ENCODE measurements at places on chromosomes 3 and 15.

- no peak for DNase-seq
These were observed 543 bp upstream of the REC114 start for GRCh38 chr15:73442421-73442820.

DNA sequence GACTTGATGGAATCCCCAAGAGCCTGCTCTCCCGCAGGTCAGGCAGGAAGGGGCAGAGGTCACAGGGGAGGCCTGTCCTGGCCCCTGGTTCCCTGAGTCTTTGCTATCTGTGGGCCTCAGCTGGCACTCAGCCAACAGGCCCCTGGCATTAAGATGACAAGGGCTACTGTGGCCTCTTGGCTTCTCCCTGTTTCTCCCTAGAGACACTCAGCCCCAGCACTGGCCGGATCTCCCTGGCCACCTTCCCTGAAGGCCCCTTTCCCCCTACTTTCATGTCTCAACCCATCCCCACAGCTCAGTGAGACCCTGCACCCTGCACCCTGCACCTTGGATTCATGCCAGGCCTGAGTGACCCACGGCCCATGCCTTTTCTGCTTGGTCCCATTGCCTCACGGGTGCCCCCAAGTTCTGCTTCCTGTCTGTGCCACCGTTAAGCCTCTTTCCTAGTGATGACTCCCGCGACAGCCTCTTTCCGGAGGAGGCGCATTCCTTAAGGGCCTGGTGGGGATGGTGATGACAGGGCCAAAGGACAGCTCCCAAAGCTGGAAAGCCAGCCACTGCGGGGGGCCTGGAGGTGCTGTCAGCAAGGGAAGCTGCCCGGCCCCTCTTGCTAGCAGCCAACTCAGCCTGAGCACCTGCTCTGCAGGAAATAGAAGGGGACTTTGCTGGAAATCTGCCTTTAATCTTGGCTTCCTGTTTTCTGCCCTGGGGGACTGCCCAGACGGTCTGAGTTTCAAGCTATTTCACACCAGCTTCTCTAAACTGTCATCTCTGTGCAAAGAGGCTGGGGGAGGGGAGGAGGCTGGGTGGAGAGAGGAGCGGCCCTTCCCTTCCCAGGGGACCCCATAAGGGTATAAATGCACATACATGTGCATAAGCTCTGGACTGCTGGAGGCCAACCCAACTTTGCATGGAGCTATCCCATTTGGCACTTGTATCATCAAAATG is 4.8 kb upstream of the CSK start:
- DNase-seq = peak; percentile 48

DNA sequence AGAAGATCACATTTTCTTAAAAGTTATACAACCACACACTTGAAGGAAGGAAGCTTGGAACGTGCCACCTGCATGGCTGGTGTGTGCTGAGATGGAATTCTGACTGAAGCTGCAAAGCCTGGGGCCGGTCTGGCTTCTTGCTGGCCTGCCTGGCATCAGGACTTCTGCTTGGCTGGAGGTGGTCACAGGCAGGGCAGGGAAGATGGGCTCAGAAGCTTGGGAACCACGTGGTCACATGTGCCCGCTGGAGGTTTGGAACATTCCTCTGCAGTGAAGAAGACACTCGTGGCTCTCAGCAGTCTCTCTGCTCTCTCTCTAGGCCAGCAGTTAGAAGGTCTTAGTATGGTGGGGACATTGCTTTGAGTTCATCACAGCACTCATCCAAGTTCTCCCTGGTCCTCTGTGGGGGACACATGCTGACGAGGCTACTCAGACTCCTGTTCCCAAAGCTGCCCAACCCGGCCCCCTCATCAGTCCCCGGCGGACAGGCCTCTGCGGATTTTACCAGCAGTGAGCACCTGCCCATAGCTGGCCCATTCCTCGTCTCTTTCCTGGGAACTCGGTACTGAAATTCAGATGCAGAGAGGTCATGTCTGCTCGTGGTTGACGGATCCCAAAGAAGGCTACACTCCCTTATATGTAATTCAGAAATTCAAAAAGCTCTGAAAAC is 229.0 kb downstream of the ADAMTS17 start:
- no peak for DNase-seq

GRCh38 chr3:195900436-195901355 is 7.7 kb downstream of the TNK2 start:
- no peak for DNase-seq

DNA sequence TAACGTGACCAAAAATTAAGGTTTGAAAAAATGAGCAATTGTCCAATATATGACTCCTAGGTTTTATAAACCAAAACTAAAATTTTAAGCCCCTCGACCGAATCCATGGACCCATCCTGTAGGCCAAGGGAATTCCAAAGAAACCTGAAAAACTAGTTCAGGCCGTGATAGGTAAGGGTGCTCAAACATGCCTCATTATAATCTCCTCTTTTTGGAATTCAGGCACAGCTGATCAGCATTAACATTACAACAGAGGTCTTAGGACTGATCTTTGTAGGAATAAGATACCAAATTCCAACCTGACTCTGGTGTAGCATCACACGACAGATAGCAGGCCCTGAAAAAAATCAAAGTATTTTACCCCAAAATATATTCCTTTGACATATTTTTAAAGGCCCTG is 155.7 kb downstream of the NEK10 start:
- DNase-seq = no peak

DNA sequence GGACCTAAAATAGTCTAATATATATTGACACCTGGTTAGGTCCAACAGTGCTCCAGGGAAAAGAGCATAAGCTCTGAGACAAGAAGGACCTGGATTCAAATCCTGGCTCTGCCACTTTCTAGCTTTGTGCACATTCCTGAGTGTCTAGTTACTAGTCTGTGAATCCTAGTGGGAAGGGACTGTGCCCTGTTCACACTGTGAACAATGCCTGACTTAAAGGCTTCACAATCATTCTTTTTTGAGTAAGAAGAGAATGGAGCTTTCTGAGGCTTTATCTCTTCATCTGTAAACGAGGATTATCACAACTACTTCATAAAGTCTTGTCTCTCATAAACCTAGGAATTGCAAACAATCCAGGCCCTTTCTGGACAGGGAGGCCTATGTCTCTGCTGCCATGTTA is 235.9 kb downstream of the SOX2 start:
- DNase-seq = no peak

DNA sequence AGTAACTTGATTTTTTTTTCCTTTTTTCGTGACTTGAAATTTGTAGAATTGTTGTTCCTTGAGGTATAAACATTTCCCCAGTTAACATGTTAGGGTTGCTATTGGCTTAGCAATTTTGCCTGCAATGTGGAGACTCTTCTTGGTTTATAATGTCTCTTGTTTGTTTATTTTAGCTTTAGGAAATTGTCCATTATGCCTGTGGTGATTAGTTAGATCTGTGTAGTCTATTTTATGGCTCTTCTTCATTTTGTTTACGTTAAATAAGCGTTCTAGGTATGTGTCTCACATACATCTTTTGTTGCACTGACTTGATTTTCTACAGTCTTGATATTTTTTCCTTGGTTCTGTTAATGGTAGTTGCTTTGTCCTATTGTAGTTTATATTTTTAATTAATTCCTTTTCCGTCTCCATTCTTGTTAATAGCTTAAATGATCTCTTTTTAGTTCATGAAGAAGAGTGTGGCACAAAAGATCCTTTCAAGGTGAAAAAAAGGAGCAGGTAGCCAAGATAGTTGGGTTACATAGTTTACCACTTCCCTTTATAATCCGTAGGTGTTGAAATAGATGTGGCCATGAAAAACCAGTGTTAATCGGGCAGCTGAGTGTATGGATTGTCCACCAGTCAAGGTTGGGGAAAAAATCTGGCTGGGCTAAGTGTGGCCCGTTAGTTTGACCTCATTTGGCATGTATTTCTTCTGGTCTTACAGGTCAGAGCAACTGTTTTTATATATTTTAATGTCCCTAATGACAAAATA is 12.1 kb downstream of the IQGAP1 start:
- no peak for DNase-seq

DNA sequence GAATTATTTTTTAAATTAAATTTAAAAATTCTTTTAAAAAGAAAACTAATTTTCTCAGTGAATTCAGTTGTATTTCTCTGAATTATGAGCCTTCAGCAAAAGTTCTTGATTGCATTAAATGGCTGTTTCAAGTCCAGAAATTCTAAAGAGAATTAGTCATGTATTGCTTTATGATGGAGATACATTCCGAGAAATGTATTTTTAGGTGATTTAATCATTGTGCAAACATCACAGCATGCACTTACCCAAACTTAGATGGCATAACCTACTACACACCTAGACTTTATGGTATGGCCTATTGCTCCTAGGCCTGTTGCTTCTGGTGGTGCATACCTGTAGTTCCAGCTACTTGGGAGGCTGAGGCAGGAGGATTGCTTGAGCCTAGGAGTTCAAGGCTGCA is 44.3 kb upstream of the GCNT3 start:
- no peak for DNase-seq

DNA sequence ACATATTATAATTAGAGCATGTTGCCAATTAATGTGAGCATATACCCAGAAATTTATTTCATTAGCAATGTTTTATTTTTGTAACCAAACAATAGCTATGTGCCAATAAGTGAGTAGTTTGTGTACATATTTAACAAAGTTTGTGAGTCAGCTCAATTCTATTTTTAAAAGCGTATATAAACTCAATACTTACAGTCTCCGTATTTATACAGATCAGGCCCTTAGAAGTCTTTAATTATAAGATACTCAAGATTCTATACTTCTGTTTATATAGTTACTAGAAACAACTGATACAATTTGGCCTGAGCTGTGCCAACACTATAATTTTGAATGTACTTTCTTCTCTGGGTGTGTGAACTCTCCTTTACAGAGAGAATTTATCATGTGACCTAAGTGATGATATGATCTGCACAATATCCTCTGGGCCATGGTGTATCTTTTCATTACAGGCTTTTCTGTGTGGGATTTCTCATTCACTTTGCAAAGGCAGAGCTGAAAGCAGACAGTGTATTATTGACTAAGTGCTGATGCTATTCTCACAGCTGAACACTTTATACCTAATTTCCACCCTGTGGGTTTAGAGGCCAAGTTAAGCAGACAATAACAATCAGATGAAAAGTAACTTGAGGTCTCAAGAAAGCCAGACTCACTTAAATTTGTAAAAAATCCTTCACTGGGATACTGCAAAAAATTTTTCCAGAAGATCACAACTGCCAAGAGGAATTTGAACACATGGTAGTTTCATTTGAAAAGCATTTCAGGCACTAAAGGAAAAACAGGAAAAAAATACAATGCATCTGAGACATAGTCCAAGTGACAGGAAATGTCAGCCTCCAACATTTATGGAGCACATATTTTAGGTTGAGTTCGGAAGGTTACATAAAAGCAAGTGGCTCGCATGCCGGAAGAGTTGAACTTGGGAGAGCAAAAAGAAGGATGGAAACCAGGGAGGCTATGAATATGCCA is 277.9 kb upstream of the SEMA6D start:
- no peak for DNase-seq

DNA sequence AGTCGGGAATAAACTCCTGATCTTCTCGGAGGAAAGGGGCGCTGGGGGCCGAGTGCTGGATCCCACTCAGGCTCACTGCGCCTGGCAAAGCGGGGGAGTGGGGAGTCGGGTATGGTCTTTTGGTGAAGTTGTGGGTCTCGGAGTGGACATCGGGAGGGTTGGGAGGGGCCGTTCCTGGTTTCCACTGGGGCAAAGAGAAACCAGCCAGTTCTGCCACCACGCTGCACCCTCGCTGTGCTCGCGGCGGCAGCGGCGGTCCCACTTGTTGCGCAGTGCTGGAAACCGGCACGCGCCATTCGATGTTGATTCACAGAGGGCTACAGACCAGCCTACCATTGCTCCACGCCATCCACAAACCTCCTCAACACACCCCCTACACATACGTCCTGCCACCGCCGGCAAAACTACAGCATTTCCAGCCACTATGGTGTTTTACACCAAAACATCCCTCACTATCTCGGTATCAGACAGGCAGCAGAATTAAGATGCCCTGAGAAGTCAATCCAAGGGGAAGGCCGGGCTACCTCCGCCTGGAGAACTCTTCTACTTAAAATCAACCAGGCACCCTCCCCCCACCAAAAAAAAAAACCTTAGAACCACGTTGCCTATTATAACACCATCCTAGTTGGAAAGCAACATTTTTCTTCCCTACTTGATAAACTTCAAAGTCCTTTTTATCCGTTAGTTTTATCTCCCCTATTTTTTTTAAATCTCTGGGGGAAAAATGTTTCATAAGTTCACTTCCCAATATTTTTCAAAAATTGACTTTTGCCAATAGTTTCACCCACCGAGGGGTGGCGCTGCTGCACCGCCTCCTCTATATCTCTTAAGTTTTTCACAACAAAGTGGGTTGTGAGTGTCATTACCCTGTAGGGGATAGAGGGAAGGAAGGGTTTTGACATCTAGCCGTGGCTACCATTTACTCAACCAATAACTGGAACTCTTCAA is 3.6 kb downstream of the BCL6 start:
- peak; percentile 82 for DNase-seq

- DNase-seq = no peak
These were observed 267.6 kb downstream of the CNTN3 start for GRCh38 chr3:74346896-74347295.

- DNase-seq = no peak
These were observed 33.6 kb downstream of the GPR171 start for GRCh38 chr3:151169262-151169947.

DNA sequence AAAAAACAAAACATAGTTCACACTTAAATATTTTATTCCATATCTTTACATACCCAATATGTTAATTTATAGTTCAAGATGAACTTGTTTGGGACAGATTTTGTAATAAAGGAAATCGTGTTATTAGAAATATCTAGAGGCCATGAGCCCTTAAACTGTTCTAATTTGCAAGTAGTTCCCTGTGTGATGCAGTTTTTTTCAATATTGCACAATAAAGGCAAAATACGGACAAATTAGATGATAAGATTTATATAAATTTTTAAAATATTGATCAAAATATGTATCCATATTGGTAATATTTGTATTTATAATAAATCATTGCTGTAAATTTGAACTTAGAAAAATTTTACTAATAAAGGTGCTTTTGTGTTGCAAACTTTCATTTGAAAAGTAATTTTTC is 23.8 kb downstream of the CTNNB1 start:
- DNase-seq = no peak

DNA sequence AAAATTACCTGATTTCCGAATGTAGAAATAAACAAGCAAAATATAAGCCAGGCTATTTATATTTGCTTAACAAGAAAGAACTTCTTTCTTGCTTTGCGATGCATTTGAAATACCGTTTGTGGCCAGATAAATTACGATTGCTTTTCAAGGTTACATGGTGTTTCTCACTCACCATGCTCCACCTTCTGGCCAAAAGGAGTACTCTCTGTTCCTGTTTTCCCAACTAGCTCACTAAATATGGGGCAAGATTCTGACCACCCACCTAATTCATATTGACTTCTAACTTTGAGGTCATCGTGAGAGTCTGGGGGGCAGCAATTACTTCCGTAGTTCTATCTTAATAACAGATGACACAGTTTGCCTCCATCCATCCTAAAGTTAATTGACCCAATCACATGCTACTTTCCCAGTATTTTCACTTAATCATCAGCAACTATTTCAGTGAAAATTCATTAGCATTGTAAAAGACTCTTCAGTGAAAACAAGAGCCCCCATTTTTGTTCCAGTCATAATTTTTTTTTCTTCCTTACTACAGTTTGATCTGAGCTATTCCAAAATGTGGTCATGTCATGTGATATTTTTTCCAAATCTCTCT is 25.9 kb downstream of the ACP3 start:
- DNase-seq = peak; percentile 71

Data from erythroblast (primary cell).